ENCODE measurements at places on chromosomes 1 and 21. TPM values are rescaled to one million over a fixed set of nuclear protein-coding genes. Genes with fewer than 3 reads are reported as not detected.

The TMPRSS15 gene
- total RNA-seq: not detected

The FNDC5 gene
- total RNA-seq: 9.6 TPM

GRCh38 chr1:47645151-47645550 is 207.3 kb downstream of the FOXD2 start:
- DNase-seq: no peak
- H3K36me3 ChIP-seq: no peaks in the 10 kb centered on the region
- H3K27me3 ChIP-seq: no peaks in the 10 kb centered on the region
- H3K27ac ChIP-seq: no peak overlapping the region

GRCh38 chr1:108063703-108064102 is 98.7 kb upstream of the VAV3 start:
- no peaks in the 10 kb centered on the region for H3K27me3 ChIP-seq
- H3K4me3 ChIP-seq: no peak overlapping the region
- H3K4me1 ChIP-seq: no peaks in the 10 kb centered on the region
- no peaks in the 10 kb centered on the region for H3K36me3 ChIP-seq
- H3K27ac ChIP-seq: no peak overlapping the region

DNA sequence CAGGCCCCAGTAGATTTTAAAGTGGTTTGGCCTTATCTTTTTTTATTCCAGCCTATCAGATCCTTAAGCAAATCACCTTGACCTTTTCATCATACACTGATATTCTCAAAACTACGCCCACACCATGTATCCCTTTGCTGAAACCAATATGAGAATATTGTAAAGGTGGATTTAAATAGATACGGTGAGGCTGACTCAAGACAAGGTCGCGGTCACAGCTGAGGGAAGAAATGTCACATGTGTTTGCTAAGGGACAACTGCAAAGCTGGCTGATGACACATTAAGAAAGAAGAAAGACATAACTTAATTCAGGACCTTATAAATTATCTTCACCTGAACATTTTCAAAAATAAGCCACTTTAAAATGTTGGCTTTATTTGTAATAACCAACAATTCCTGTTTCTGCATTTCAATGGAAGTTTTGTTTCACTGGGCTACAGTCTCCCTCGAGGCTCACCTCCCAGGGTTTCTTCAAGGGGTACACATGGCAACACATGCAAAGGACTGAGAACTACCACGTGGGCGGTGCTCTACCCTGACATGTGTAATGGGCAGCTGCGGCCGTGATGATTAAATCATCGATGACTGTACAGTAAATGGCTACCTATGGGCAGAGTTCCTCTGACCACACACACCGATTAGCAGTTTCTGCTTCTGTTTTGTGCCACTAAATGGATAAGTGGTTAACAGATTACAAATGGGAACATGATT is 189.5 kb downstream of the SIPA1L2 start:
- H3K36me3 ChIP-seq: no peaks in the 10 kb centered on the region
- H3K4me3 ChIP-seq: no peak overlapping the region
- no peaks in the 10 kb centered on the region for H3K27me3 ChIP-seq

GRCh38 chr1:177227978-177228692 is 57.4 kb downstream of the BRINP2 start:
- H3K4me3 ChIP-seq: no peak overlapping the region
- no peaks in the 10 kb centered on the region for H3K27me3 ChIP-seq
- no peaks in the 10 kb centered on the region for H3K36me3 ChIP-seq
- no peak for DNase-seq
- no peak overlapping the region for H3K27ac ChIP-seq
